ENCODE measurements at places on chromosomes 16 and 17.

DNA sequence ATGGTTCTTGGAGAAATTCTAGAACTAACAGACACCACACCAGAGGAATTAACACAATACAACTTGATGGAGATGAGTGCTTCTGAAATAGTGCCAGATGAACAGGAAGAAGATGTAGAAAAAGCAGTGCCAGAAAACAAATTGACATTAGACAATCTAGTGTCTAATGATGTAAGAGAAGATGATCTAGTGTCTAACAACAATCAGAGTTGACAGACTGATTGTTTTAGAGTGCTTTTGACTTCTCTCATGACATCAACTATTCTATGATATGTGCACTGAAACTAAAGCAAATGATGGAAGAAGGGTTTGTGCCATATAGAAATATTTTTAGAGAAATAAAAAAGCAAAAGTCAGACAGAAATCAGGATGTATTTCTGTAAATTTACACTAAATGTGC is 646.1 kb upstream of the KIF2B start:
- DNase-seq = no peak

GRCh38 chr17:69223809-69224208 is 4.8 kb downstream of the ABCA10 start:
- no peak for DNase-seq

DNA sequence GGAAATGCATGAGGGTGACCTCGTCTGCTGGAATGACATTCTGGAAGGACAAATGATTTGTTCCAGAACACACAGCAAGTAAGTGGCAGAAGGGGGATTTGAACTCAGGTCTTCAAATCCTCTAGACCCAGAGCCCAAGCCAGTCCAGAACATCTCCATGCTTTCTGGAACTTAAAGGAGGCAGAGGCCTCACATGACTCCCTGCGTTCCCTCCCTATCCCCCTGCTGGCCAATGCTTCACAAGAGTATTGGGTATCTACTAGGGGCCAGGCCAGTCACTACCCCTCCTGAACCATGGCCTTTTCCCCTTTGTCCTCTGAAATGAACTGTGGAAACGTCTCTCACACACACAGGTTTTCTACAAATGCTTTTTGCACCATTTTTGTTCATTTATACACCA is 7.6 kb upstream of the BEAN1 start:
- no peak for DNase-seq

- DNase-seq = no peak
Measured at GRCh38 chr17:50664788-50665458, 30.2 kb downstream of the ABCC3 start.

GRCh38 chr16:14600164-14600563 is 29.9 kb downstream of the PARN start:
- peak; percentile 27 for DNase-seq

GRCh38 chr17:238071-238963 is 56.9 kb upstream of the DOC2B start:
- DNase-seq = no peak

DNA sequence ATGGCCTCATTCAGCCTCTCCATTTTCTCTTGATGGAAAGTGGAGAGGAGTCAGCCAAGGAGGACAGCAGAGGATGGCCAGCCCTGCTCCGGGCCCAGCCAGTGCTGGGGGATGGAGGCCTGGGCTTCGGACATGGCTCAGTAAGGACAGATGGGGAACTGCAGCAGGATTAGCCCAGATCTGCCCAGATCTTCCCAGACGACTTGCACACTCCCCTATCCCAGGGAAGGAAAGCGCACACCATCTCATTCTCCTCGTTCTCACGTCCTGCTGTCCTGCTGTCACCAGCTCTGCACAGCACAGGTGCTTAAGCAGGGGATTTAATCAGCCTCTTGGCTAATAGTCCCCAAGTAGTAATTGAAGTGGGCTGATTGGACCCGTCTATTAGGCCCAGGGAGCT is 100.2 kb upstream of the SDK2 start:
- no peak for DNase-seq

GRCh38 chr17:46958041-46958591 is 20.9 kb downstream of the RPRML start:
- DNase-seq = no peak

DNA sequence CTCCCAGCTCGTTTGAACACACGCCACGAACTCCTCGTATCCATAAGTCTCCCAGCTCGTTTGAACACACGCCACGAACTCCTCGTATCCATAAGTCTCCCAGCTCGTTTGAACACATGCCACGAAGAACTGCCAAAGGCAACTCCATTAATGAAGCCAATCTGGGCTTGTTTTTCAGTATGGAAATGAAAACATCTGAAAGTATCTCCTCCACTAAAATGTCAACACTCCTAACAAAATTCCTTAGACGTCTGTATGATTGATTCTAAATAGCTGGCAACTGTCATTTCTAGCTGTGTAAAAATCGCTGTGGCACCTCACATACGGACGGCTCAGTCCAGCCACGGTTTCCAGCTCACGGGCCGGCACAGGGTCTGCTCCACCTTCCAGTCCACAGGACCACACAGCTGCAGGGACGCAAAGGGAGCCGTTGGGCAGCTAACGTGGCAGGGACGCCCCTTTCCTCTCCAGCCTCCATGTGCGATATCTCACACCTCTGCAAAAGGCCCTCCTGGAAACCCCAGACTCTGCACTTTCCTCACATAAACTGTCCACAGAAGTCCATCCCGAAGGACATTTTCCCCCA is 67.1 kb upstream of the METRNL start:
- DNase-seq = no peak

DNA sequence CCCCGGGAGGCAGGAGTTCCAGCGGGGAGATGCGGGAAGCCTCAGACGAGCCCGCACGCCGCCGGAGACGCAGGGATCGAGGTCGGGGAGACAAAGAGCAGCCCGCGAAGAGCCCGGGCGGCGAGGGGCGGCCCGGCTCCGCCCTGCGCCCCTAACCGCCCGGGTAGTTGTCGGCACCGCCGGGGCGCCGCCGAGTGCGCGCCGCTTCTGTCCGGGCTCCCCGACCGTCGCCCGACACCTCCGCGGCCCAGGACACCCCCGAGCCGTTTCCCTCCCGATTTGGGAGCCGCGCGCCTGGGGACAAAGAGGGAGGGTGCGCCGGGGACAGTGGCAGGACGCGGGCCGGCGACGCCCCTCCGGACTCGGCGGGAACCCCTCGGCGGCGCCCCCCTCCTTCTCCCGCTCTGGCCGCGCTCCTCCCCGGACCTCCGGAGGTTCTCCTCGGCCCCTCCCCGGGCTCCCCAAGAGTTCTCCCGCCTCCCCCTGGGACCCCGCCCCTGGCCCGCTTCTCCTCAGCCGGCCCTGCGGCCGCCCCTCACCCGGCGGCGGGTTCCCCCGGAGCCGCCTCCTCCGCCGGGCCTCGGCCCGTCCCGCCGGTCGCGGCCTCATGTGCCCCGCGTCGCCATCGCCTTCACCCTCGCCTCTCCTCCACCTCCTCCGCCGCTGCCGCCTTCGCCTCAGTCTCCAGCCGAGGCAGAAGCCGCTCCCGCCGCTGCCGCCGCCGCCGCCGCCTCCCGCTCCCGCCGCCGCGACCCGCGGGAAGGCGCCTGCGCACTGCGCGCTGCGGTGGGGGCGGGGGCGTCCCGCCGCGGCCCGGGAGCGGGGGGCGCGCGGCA is at the start of gene GJC1:
GJC1 (minus strand) TSS at position 765 of the 836 bp plus-strand sequence. CDS start 24,470 bp downstream, outside the sequence.
- peak; percentile 29 for DNase-seq

DNA sequence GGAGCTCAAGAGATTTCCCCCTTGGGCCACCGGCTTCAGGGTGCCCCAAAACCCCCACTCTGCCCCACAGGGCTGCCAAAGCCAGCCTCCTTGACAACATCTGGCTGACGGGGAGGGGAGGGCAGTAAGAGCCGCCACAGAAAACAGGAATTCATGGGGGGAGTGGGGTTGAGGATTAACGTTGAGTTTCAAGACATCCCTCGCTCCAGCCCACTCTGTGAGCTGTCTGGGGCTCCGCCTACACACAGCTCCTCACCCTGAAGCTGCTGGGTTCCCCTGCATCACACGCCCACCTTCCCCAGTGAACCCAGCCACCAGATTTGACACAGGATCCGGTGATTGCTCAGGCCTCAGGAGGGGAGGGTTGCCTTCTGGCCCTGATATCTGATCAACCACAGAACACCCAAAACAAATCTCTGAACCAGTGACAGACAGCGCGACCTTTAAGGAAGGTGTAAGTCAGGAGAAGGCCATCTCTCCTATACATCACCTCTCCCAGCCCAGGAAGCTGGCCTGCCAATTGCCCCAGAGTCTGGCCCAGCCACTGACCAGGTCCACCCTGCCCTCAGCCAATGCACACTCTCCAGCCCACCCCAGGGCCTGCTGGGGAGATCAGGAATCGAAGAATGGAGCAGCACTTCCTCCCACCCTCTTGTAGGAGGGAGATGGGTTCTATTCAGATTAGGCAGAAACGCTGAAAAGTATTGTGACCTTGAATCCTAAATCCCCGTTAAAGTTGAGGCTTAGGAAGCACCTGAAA is 132.1 kb downstream of the CLEC16A start:
- DNase-seq = no peak
